ENCODE measurements at places on chromosomes 12 and 14. TPM values are rescaled to one million over a fixed set of nuclear protein-coding genes. Genes with fewer than 3 reads are reported as not detected.
A peak's percentile ranks its signal among the peaks of the same experiment; 100 is the strongest.

Gene HRK
- 1.5 TPM for total RNA-seq

Gene MFAP5
- total RNA-seq = 3.3 TPM

Gene IFNG-AS1
- not detected for total RNA-seq

Gene CCDC38
- not detected for total RNA-seq

Gene IL22
- total RNA-seq = 0.44 TPM

GRCh38 chr14:91805659-91806058, 61.7 kb downstream of the TC2N start:
- ATAC-seq = no peak

GRCh38 chr12:24127919-24128721, 178.7 kb upstream of the SOX5 start:
- ATAC-seq = no peak

DNA sequence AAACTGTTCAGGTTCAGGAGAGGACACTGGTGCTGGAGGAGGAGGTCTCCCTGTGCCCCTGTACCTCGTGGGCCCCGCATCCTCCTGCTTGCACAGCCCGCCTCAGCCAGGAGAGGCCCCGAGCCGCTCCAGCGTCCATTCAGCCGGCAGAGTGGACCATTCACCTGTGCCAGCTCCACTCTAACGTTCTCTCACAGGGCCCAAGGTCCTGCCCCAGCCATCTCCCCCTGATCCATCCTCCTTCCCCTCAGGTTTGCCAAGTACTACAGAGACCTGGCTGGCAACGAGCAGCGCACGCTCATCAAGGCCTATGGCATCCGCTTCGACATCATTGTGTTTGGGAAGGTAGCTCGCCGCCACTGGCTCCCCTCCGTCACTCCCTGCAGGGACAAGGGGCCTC, 22.2 kb downstream of the P2RX4 start:
- ATAC-seq = no peak

GRCh38 chr12:6791931-6792520, 2.7 kb downstream of the CD4 start:
- ATAC-seq = no peak

DNA sequence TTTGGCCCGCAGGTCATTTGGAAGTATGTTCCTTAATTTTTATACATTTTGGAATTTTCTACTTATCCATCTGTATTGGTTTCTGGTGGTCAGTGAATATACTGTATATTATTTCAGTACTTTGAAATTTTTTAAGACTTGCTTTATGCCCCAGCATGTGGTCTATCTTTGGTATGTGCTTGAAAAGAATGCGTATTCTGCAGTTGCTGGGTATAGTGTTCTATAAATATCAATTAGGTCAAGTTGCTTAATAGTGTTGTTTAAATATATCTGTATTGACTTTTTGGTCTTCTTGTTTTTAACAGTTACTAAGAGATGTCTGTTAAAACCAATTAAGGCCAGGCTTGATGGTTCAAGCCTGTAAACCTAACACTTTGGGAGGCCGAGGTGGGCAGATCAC, 21.7 kb upstream of the SIX1 start:
- ATAC-seq = no peak

DNA sequence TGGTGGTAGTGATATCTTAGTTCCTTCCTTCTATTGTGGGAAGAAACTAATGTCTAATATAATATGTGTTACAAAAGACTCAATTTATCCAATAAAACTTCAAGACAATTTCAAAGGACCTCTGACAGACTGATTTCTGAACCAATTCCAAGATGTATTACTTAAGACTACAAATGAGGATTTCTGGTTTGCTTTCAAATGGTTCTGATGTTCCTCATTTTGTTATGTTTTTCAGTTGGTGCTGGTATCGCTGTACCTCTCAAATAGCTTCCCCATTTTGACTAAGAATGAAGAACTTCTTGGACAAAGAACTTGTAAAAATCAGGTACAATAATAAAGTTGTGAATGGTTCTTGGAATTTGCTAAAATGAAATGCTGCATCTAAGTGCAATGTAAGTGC, 19.4 kb upstream of the MBIP start:
- no peak for ATAC-seq

DNA sequence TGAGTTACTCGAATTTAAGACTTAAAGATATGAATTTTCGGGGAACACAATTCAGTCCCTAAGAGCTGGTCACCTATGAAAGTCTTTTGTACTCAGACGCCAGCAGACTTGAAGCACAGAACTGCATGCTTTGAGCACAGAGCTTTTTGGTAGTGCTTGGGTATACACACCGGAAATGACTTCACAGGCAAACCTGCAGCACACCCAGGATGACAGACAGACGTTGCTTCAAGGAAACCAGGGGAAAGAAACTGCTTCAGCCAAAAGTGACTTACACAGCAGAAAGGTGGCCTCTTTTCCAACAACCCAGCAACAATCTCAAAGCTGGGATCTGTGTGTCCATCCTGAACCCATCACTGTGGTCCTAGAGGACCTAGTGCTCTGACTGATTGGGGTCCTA, 975.1 kb downstream of the AACS start:
- ATAC-seq = no peak

DNA sequence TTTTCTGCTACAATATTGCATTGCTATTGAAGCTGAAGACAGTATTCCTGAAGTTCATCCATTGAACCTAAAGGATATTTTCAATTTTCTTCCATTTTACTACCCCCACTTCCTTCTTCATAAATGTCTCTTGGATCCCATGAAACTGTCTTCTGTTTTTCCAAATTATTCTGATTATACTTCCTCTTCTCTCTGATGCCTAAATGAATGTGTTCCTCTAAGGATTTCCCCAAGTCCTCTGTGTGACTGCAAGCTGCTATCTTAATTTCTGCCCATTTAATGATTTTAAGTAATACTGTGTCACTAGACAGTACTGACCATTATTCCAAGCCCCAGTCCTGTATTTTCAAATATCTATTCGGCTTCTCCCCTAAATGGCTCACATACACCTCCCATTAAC, 102.9 kb downstream of the TAOK3 start:
- ATAC-seq = no peak

DNA sequence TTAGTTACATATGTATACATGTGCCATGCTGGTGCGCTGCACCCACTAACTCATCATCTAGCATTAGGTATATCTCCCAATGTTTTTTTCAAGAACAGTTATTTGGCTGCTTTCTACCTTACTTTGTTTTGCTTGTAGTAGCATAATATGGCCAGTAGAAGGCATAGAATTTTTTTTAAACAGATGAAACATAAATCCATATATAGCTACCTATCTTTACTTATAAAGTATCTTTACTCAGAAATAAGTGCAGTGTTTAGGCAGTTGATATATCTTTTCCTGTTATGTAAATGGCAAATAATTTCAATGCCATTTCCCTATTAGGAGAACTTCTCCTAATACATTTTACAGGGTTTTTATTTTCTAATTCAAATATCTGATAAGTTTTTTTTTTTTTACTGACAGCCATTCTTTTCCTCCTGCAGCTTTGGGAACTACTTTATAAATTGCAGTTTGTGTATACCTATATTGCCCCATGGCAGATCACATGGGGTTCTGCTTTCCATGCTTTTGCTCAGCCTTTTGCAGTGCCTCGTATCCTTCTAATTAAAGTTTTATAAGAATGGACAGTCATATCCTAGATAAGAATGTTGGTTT, 143.1 kb downstream of the PCNX1 start:
- no peak for ATAC-seq

- no peak for ATAC-seq
Measured at GRCh38 chr12:108495054-108495453, 20.0 kb upstream of the FICD start.

GRCh38 chr14:38063711-38064320, 143.9 kb upstream of the SSTR1 start:
- no peak for ATAC-seq

- ATAC-seq = no peak
Measured at GRCh38 chr14:92482621-92483319, 30.8 kb upstream of the RIN3 start.

GRCh38 chr12:46358791-46359666, 13.5 kb downstream of the SLC38A2 start:
- no peak for ATAC-seq

DNA sequence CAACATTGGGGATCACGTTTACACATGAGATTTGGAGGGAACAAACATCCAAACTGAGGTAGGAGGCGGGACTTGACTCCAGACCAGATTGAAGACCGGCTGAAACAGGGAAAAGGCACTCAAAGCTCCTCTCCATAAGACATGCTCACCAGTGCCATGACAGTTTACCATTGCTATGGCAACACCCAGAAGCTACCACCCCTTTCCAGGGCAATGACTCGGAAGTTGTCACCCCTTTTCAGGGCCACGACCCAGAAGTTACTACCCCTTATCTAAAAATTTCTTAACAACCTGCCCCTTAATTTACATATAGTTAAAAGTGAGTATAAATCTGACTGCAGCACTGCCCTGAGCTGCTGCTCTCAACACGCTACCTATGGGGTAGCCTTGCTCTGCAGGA, 34.1 kb downstream of the TMEM233 start:
- ATAC-seq = no peak

- ATAC-seq = no peak
Measured at GRCh38 chr14:26398616-26399015, 199.2 kb downstream of the NOVA1 start.

DNA sequence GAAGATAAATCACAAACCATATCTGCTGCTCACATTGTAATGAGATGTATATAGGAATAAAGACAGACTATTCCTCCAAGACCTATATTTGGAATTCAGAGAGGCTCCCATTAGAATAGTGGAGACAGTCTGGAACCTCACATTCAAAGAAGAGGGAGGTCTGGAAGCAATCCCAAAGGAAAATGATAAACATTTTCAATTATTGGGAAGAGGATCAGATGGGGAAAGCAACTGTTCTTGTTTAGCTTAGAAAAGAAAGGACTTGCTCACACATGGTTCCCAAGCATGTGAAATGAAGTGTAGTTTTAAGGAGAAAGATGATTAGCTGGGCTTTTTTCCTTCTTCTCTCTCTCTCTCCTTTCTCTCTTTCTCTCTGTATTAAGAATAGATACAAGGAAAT, 193.0 kb upstream of the LMNTD1 start:
- ATAC-seq = no peak

- no peak for ATAC-seq
Measured at GRCh38 chr12:49905718-49906314, 2.1 kb upstream of the FAIM2 start.

GRCh38 chr14:105165761-105166485, 2.7 kb downstream of the JAG2 start:
- peak; percentile 11 for ATAC-seq

- no peak for ATAC-seq
Measured at GRCh38 chr12:6615802-6616201, 8.6 kb upstream of the CHD4 start.

GRCh38 chr12:58873496-58873895, 46.8 kb downstream of the LRIG3 start:
- ATAC-seq = no peak

- ATAC-seq = no peak
Measured at GRCh38 chr12:119683413-119683812, 15.5 kb downstream of the PRKAB1 start.

DNA sequence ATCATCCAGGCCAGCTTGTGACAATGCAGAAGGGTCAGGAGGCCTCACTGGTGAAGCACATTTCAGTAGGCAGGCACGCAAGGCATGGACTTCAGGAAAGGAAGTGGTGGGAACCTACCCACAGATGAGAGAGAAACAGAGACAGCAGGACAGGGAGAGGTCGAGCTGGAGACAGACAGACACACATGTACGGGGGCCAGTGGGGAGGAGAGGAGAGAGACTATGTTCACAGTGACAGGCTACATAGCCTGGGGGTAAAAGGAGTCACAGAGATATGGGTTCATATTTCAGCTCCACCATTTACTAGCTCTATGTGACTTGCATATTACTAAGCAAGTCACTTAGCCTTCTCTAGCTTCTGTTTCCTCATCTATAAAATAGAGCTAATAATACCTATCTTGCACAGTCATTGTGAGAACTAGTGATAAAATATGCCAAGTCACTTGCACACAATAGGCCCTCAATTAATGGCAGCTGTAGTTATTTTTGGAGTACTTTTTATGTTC, 91.1 kb upstream of the FUT8 start:
- peak; percentile 34 for ATAC-seq

DNA sequence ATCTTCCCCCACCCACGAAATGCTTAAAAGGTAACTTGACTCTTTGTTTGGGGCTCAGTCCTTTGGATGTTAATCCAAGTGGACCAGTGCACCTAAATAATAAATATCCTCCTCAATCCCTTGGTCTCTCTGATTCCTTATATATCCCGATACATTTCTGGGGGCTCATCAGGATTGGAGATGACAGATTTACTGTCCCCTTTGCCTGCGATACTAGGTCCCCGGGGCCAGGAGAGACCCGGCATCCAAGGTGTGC, 26.3 kb downstream of the KLRK1 start:
- ATAC-seq = no peak

All from esophagus mucosa (tissue), 1 donor.